ENCODE measurements at places on chromosomes 7 and 10. TPM values are rescaled to one million over a fixed set of nuclear protein-coding genes. Genes with fewer than 3 reads are reported as not detected.
A peak's percentile ranks its signal among the peaks of the same experiment; 100 is the strongest.

Gene PGAM2
- 0.44 TPM for total RNA-seq

Gene IFT22
- total RNA-seq, result 19.4 TPM

Gene OR9A2
- not detected for total RNA-seq

Gene MMD2
- not detected for total RNA-seq

Gene GIMAP5
- total RNA-seq, result 31.9 TPM

Gene CTBP2
- total RNA-seq, result 73.0 TPM

Gene ZC3HAV1
- total RNA-seq, result 43.6 TPM

Gene ZNF467
- total RNA-seq, result 23.0 TPM

Gene C10orf67
- 1.2 TPM for total RNA-seq

Gene ACTR3C
- 18.6 TPM for total RNA-seq

Gene TET1
- total RNA-seq, result 1.8 TPM

DNA sequence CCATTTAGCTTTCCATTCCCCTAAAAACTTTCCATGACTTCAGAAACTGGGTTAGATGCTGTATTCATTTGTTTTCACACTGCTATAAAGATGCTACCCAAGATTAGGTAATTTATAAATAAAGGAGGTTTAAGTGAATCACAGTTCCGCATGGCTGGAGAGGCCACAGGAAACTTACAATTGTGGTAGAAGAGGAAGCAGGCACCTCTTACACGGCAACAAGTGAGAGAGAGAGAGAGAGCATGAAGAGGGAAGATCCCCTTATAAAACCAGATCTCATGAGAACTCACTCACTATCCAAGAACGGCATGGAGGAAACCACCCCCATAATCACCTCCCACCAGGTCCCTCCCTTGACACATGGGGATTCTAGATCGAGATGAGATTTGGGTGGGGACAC is 336.8 kb downstream of the TFEC start:
- DNase-seq, result no peak
- H3K36me3 ChIP-seq, result no peaks in the 10 kb centered on the region
- H3K4me1 ChIP-seq, result no peaks in the 10 kb centered on the region
- H3K4me3 ChIP-seq, result no peak overlapping the region

DNA sequence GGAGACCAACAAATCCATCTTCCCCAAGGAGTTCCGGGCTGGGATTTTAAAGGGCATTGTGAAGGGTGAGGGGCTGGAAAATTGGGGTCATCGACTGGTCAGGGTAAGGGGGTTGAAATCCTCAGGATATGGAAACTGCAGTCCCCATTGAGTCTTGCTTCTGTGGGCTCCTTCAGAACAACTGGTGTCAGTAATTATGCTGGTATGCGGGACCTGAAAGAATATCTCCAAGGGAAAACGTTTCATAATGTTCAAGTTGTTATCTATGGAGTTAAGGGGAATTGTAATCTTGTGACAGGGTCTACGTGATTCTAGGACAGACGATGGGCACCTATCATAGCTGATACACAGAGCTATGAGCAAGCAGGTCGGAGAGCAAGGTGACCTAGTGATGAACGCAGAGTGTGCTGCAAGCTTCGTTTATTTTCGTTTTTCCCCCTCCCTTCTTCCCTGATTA is 494 bp upstream of the RHBDD2 start:
- H3K4me1 ChIP-seq, result peaks cover 37% of the 10 kb centered on the region
- H3K27ac ChIP-seq, result peak overlapping the region; percentile 91
- no peaks in the 10 kb centered on the region for H3K27me3 ChIP-seq
- H3K4me3 ChIP-seq, result peak overlapping the region; percentile 93
- peaks cover 31% of the 10 kb centered on the region for H3K36me3 ChIP-seq
- DNase-seq, result no peak

- H3K27ac ChIP-seq, result no peak overlapping the region
- no peaks in the 10 kb centered on the region for H3K4me1 ChIP-seq
- peaks cover 43% of the 10 kb centered on the region for H3K36me3 ChIP-seq
- H3K4me3 ChIP-seq, result no peak overlapping the region
Observed at GRCh38 chr10:70122742-70123141, 9.9 kb downstream of the AIFM2 start.

DNA sequence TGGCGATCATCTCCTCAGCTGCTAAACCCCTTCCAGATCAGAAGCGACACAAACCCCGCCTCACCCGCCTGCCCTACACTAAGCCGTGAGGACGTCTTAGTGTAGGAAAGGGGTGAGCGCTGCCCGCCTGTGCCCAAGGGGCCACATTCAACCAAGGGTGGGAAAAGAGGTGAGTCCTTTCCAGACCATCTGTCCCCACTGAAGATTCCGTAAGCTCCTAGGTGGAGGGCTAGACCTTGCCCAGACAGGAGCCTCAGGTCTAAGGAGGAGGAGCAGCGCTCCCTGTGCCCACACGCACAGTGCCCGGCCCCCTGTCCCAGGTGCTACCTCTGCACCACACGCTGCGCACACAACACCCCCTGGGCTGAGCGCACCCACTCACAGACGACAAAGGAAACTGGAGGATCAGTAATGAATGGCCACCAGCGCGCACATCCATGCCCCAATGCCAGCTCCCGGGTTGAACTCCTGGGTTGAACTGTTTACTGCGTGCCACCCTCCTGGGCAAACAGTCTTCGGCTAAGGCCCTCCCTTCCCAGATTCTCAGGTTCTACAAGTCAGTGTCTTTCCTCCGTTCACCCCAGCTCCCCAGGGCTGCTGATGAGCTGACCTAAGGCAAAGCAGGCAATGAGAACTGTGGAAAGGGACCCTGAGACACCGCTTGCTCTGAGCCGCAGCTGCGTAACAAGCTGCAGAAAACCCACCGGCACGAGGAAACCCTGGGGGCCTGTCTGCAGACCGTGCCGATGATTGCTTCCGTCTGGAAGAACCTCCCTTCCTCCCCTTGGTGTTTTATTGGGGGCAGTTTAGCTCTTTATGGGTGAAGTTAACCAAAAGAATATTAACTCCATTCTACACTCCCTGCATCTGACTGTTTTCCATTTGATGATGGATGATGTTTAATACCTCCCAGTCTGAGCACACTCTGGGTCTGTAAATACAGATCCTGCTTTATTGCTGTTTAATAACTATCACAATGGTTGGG is 185.9 kb downstream of the MAD1L1 start:
- no peak overlapping the region for H3K4me3 ChIP-seq
- DNase-seq, result peak; percentile 29
- no peak overlapping the region for H3K27ac ChIP-seq
- no peaks in the 10 kb centered on the region for H3K27me3 ChIP-seq
- H3K4me1 ChIP-seq, result no peaks in the 10 kb centered on the region
- H3K36me3 ChIP-seq, result no peaks in the 10 kb centered on the region

DNA sequence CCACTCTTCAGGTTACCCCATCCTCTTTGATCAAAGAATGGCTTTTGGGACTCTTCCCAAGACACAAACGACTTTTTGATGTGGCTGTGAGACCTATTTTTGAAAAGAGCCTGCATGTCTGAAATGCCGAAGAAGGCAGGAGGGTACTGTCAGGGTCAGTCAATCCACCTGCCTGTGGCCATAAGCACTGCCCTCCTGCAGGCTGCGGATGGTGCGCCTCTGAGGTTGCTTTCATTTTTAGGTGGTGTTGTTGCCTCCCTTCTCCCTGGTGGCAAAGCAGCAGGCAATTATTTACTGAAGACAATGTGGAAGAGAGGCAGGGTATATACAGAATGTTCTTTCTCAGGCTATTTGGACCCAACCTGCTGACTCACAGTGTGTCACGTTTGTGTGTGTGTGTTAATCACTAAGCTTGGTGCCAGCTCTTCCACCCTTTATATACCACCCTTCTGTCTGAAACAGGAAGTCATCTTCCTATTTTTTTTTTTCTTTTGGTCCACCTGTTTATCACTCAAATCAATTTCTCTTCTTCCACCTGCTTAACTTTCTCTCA is 1421.2 kb upstream of the CELF2 start:
- no peak overlapping the region for H3K4me3 ChIP-seq
- no peaks in the 10 kb centered on the region for H3K27me3 ChIP-seq
- H3K27ac ChIP-seq, result no peak overlapping the region
- DNase-seq, result no peak
- H3K4me1 ChIP-seq, result no peaks in the 10 kb centered on the region
- H3K36me3 ChIP-seq, result no peaks in the 10 kb centered on the region

DNA sequence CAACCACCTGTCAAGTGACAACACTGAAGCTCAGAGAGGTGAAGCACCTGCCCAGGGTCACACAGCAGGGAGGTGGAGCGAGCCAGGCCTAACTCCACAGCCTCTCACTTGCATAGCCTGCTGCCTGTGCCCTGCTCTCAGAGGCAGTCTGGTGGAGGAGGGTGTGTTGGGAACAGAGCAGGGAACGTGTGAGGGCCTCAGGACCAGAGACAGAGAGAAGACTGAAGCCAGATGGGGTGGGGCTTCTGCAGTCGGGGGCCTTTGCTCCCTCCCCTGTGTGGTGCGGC is 114.0 kb downstream of the PTPN20 start:
- H3K36me3 ChIP-seq, result no peaks in the 10 kb centered on the region
- H3K27ac ChIP-seq, result no peak overlapping the region
- DNase-seq, result no peak
- H3K27me3 ChIP-seq, result no peaks in the 10 kb centered on the region

- no peak for DNase-seq
- H3K4me1 ChIP-seq, result peaks cover 26% of the 10 kb centered on the region
- no peak overlapping the region for H3K4me3 ChIP-seq
- no peaks in the 10 kb centered on the region for H3K36me3 ChIP-seq
Observed at GRCh38 chr10:86411852-86412560, 45.4 kb upstream of the GRID1 start.

DNA sequence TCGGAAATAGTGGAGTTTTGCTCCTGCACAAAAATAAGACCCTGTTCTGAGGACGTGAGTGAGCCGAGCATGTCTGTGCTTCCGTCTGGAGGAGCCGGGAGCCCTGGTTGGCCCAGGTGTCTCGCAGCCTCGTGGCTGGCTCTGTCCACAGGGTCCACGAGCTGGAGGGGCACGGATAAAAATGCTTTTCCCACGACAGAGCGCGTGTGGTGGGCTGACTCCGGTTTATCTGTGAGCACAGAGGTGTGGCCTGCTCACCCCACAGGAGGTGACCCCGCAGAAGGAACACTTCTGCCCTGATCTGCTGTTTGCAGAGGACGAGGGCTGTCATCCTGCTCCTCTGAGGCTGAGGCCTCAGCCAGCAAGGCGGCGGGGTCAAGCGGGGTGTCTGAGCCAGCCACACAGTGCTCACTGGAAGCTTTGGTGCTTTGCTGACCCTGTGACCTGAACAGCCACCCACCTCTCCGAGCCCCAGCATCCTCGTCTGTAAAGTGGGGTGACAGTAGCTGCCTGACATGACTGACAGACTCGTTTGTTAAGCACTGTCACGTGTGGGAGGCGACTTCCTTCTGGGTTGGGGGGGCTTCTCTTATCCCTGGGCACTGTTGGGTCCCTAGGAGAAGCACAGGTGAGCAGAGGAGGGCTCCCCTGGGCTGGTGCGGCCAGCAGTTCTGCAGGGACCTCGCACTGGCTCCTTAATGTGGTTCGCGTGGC is 162.5 kb downstream of the DNAJB6 start:
- H3K4me3 ChIP-seq, result no peak overlapping the region
- no peak for DNase-seq
- H3K27me3 ChIP-seq, result no peaks in the 10 kb centered on the region
- H3K36me3 ChIP-seq, result no peaks in the 10 kb centered on the region

- no peaks in the 10 kb centered on the region for H3K36me3 ChIP-seq
- peaks cover 10% of the 10 kb centered on the region for H3K4me1 ChIP-seq
- no peaks in the 10 kb centered on the region for H3K27me3 ChIP-seq
- no peak overlapping the region for H3K4me3 ChIP-seq
Observed at GRCh38 chr10:29859521-29860130, 199.8 kb downstream of the JCAD start.

GRCh38 chr10:80855348-80855971 is 317.8 kb downstream of the SH2D4B start:
- no peaks in the 10 kb centered on the region for H3K4me1 ChIP-seq
- no peak overlapping the region for H3K27ac ChIP-seq
- H3K4me3 ChIP-seq, result no peak overlapping the region
- H3K36me3 ChIP-seq, result no peaks in the 10 kb centered on the region
- H3K27me3 ChIP-seq, result no peaks in the 10 kb centered on the region

- DNase-seq, result no peak
- no peak overlapping the region for H3K27ac ChIP-seq
- H3K4me3 ChIP-seq, result no peak overlapping the region
- no peaks in the 10 kb centered on the region for H3K27me3 ChIP-seq
- H3K4me1 ChIP-seq, result peaks cover 22% of the 10 kb centered on the region
- no peaks in the 10 kb centered on the region for H3K36me3 ChIP-seq
Observed at GRCh38 chr7:621572-622285, 102.1 kb upstream of the PDGFA start.

- DNase-seq, result no peak
- no peaks in the 10 kb centered on the region for H3K27me3 ChIP-seq
- no peak overlapping the region for H3K4me3 ChIP-seq
- no peaks in the 10 kb centered on the region for H3K36me3 ChIP-seq
- H3K4me1 ChIP-seq, result no peaks in the 10 kb centered on the region
- no peak overlapping the region for H3K27ac ChIP-seq
Observed at GRCh38 chr10:127216786-127217185, 20.4 kb upstream of the INSYN2A start.

DNA sequence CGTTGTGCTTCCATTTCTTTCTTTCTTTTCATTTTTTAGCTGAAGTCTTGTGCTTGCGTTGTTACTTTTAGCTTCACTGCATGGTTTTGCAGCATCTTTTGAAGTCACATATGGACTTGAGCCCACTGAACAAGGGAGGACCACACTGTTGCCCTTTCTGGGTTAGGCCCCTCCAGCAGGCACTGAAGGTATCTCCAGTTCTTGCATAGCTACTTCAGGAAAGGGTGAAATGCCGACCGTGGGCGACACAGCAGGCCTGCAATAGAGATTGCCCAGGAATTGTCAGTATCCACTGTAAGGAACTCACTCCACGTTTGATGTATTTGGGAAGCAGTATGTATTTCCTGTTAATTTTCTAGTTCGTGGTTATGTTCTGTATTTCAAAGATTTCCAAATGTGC is 85.1 kb downstream of the WDR37 start:
- H3K27ac ChIP-seq, result no peak overlapping the region
- H3K27me3 ChIP-seq, result no peaks in the 10 kb centered on the region
- no peak overlapping the region for H3K4me3 ChIP-seq
- no peaks in the 10 kb centered on the region for H3K4me1 ChIP-seq

- H3K27ac ChIP-seq, result no peak overlapping the region
- no peaks in the 10 kb centered on the region for H3K4me1 ChIP-seq
- H3K27me3 ChIP-seq, result no peaks in the 10 kb centered on the region
- H3K36me3 ChIP-seq, result no peaks in the 10 kb centered on the region
Observed at GRCh38 chr7:98816241-98816640, 53.6 kb downstream of the TMEM130 start.

- no peak overlapping the region for H3K27ac ChIP-seq
- peaks cover 22% of the 10 kb centered on the region for H3K4me1 ChIP-seq
- DNase-seq, result peak; percentile 41
- no peaks in the 10 kb centered on the region for H3K27me3 ChIP-seq
Observed at GRCh38 chr7:324011-324410, 34.0 kb downstream of the FOXL3 start.

- H3K27ac ChIP-seq, result no peak overlapping the region
- no peaks in the 10 kb centered on the region for H3K4me1 ChIP-seq
- H3K27me3 ChIP-seq, result no peaks in the 10 kb centered on the region
- no peak for DNase-seq
- H3K4me3 ChIP-seq, result no peak overlapping the region
Observed at GRCh38 chr7:117986645-117987269, 113.5 kb upstream of the CTTNBP2 start.

DNA sequence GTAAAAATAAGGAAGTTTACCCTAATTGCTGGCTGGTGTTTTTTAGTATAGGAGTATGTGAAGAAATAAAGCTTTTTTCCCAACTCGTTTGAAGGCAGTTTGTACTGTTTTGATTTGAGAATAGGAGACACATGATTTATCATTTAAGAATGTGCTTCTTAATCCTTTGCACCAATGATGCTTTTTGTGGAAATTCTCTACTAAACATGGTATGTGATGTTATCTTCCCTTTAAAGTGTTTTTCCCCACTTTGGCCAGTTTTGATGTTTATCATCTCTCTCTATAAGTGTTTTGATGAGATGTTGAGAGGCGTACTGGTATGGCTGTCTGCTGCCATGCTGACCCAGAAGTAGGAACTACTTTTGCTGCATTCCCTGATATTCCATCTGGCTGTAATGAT is 85.1 kb downstream of the SUGCT start:
- H3K36me3 ChIP-seq, result no peaks in the 10 kb centered on the region
- no peaks in the 10 kb centered on the region for H3K27me3 ChIP-seq
- H3K4me1 ChIP-seq, result no peaks in the 10 kb centered on the region
- no peak overlapping the region for H3K27ac ChIP-seq
- DNase-seq, result no peak
